CD4-positive, CD25-positive, alpha-beta regulatory T cell (primary cell): ENCODE measurements at places on chromosomes 5 and 9. TPM values are rescaled to one million over a fixed set of nuclear protein-coding genes. Genes with fewer than 3 reads are reported as not detected.

The CDH18 gene
- not detected for total RNA-seq

The BARX1 gene
- not detected for total RNA-seq

The ARL14EPL gene
- not detected for total RNA-seq

- no peak overlapping the region for H3K27ac ChIP-seq
- no peak overlapping the region for H3K4me3 ChIP-seq
- no peak for DNase-seq
- no peaks in the 10 kb centered on the region for H3K36me3 ChIP-seq
- H3K4me1 ChIP-seq, result peaks cover 15% of the 10 kb centered on the region
- no peaks in the 10 kb centered on the region for H3K27me3 ChIP-seq
Measured at GRCh38 chr9:5515261-5515650, 4.9 kb downstream of the PDCD1LG2 start.

DNA sequence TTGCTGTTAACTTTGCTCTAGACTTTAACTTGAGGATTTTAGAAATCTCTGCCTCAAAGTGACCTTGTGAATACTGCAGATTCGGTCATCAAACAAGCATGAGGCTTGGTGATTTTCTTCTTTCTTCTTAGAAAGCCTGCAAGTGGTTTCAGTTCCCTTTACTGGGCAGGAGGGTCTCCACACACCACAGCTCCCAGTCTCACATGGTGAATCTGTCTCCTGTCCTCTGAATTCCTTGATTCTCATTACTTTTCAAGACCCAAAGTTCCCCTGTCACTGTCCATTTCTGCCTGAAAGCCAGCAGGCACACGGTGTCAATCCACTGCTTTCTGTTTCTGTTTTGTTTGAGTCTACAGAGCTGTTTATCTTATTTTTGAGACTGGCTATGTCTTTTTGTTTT is 14.1 kb downstream of the HSPB3 start:
- no peaks in the 10 kb centered on the region for H3K36me3 ChIP-seq
- no peak for DNase-seq
- no peaks in the 10 kb centered on the region for H3K4me1 ChIP-seq
- peaks cover 5% of the 10 kb centered on the region for H3K27me3 ChIP-seq
- no peak overlapping the region for H3K4me3 ChIP-seq

- no peak overlapping the region for H3K27ac ChIP-seq
- no peaks in the 10 kb centered on the region for H3K27me3 ChIP-seq
- no peaks in the 10 kb centered on the region for H3K36me3 ChIP-seq
- H3K4me1 ChIP-seq, result no peaks in the 10 kb centered on the region
- no peak overlapping the region for H3K4me3 ChIP-seq
Measured at GRCh38 chr5:178426326-178427130, 163.7 kb downstream of the COL23A1 start.

The DBN1 gene
- total RNA-seq, result 2.3 TPM

The TMC1 gene
- not detected for total RNA-seq

The DBH gene
- total RNA-seq, result 0.12 TPM

The LHX3 gene
- not detected for total RNA-seq
